ENCODE measurements at places on chromosomes 11 and 22. TPM values are rescaled to one million over a fixed set of nuclear protein-coding genes. Genes with fewer than 3 reads are reported as not detected.

GRCh38 chr11:46302866-46303265 lies 25.4 kb downstream of the CREB3L1 start:
- no peak for DNase-seq

DNA sequence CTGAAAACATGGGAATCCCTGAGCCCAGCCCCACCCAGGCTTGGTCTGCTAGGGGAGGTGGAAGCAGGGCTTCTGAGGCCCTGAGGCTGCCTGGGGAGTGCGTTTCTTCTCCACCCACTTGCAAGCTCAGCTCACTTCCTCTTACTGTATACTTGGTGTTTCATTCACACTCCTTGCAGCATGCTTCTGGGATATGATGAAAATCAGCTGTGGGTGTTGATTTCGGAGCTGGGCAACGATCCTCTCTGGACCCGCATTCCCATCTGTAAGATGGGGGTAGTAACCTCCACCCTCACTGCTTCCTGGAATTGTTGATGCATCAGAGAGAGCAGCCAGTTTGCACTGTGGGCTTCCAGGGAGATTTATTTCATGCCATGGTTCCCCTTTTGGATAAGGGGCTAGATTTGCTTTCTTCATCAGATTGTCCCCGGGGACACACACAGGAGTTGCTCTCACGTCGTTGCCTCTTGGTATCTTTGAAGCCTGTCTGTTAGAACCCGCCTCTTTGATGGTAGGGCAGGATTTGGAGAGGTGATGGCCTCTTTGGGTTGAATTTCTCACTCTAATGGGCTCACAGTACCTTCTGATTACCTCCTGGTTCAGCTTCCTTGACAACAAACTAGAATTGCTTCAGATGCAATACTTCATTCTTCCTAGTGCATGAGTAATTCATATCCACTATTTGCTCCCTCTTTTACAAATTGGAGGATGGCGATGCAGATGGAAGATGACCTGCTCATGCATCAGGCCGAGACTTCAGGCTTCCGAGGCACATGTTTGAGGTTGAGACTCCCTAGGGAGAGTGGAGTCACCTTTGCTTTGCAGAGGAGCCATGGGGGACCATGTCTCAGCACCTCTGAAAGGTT lies 40.4 kb downstream of the BCR start:
- DNase-seq, result no peak

GRCh38 chr11:2094354-2095197 lies 44.6 kb downstream of the IGF2 start:
- no peak for DNase-seq

DNA sequence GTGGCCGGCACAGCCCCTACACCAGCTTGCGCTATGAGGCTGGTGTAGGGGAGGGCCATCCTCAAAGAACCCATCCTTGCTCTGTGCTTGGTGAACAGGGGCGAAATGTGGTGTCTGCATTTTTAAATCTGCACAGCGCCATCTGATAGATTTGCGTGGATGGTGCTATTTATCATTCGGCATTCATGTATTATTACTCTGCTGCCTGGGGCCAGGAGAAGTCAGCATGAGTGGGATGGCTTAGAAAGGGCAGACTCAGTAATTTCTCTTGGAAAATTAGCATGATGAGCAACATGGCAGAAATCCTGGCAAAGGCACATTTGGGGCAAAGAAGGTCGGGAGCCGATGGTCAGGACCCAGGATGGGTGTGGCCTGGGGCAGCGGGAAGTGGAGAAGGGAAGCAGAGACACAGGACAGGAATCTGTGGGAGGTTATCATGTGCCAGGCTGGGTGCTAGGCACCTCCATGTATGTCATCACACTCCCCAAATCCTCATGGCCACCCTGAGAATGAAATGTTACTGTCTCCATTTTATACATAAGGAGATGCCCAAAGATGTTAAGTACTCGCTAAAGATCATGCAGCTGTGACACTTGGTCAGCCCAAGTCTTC lies 149.0 kb downstream of the CEP164 start:
- DNase-seq, result no peak

DNA sequence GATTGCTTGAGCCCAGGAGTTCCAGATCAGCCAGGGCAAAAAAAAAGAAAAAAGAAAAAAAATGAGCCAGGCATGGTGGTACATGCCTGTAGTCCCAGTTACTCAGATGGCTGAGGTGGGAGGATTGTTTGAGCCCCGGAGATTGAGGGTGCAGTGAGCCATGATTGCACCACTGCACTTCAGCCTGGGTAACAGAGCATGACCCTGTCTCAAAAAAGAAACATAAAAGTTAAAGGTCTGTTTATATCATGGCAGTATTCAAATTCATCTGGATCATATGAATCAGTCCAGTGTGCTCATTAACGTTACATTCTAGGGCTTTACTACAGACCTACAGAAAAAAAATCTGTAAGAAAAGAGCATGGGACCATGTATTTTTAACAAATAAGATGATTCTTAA lies 13.9 kb downstream of the HSD17B12 start:
- no peak for DNase-seq

DNA sequence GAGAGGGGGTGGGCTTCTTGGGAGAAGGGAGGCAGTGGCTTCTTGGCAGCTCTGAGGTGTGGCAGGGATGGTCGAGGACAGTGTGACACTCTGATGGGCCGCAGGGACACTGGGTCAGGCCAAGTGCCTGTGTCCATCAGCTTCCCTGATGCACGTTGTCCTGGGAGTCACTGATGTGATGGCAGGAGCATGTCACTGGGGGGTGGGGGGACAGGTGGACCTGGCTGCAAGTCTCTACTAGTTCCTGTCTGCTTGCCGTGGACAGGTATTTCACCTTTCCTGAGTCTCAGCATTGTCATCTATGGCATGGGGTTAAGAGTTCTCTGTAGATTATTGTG lies 592.9 kb downstream of the TBC1D22A start:
- no peak for DNase-seq

- DNase-seq, result no peak
These were observed 22.9 kb downstream of the TRIM22 start for GRCh38 chr11:5712507-5712906.

DNA sequence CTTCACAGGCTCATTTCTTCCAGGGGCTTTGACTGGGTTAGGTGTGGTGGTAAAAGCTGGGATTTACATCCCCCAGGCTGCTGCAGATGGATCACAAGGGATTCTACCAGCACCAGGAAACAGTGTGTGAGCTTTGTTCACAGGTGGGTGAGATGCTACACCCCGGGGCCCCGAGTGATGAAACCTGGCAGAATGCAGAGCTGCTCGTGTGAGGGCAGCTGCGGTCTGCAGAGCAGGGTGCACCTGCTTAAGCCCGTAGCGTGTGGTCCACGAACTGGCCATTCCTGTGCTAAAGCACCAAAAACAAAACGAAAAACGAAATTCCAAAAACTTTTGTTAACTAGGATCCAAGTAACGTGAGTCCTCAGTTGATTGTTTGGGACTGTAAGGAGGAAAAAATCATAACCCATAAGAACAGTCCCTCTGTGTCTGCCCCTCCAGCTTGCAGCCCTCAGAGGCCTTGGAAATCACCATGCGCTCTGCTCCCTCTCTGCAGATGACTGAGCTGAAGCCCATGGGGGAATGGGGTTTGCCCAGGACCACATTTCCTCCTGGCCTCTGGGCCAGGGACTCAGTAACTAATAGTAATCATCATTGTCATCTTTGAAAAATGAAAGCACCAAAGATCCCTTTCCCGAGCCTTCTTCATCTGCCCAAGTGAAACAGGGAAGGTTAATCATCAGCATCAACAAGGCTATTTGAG lies 24.6 kb downstream of the ELF5 start:
- no peak for DNase-seq

- DNase-seq, result no peak
These were observed 10.4 kb downstream of the NUP98 start for GRCh38 chr11:3786781-3787428.

GRCh38 chr11:126282361-126282735 lies 545 bp upstream of the TIRAP start:
- DNase-seq, result peak; percentile 69

GRCh38 chr11:30879322-30880005 lies 293.3 kb upstream of the MPPED2 start:
- no peak for DNase-seq

- DNase-seq, result peak; percentile 87
These were observed 159.3 kb upstream of the GRK3 start for GRCh38 chr22:25404928-25405816.

DNA sequence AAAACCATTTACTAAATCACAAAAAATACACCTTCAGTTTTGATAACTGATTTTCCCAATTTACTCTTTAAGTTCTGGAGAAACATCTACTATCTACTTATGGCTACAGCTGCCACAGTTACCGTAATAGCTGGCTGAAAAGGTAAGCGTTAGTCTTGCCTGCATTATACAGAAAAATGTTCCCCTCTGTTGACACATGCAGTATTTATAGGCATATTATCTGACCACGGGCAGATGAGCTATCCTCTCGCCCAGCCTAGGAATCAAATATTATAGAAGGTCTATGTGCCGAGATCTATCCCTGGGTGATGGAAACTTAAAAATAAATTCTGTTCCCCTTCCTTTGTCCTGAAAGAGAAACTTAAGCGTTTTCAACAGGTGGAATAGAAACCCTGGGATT lies 283.8 kb downstream of the CADM1 start:
- no peak for DNase-seq

DNA sequence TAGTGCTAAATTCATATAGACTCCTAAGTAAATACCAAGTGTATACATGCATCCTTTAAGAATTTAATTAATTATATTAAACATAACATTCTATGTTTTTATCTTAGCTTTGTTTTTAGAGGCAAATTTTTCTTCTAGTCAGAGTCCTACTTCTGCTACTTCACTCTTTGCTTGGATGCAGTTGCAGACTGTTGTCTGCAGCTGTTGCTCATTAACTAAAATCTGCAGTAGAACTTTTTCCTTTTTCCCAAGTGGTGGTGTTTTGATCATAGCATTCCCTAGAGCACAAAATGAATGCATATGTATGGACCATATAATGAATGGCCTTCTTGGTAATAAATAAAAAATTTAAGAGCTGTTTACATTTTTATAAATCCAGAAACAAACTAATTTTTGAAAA lies 198.3 kb downstream of the CASP12 start:
- DNase-seq, result no peak

GRCh38 chr22:43743131-43743530 lies 69.0 kb downstream of the EFCAB6 start:
- no peak for DNase-seq

DNA sequence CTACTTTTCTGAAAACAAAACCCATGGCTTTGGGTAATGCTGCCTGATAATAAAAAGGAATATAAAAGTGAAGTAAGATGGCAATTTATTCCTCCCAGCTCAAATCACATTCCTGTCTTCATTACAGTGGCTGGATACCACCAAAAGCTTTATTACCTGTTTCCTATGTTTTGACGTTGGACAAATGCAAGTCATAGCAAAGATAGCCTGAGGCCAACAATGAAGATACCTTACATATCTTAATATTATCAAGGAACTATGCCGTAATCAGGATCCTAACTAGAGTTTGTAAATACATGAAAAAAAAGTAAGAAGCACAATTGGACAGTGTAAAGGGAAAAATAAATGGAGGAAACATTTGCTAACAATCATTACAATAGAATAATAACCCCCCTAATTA lies 202.4 kb downstream of the SOX6 start:
- no peak for DNase-seq

PKDREJ gene
- not detected for polyA plus RNA-seq

RBM14 gene
- 66.3 TPM for polyA plus RNA-seq

FJX1 gene
- polyA plus RNA-seq, result 34.8 TPM

LIF gene
- polyA plus RNA-seq, result 14.8 TPM

C11orf16 gene
- not detected for polyA plus RNA-seq

UCP3 gene
- polyA plus RNA-seq, result not detected

Data from hepatocyte (in vitro differentiated cells).